ENCODE measurements at places on chromosomes 7 and 10. TPM values are rescaled to one million over a fixed set of nuclear protein-coding genes. Genes with fewer than 3 reads are reported as not detected.
A peak's percentile ranks its signal among the peaks of the same experiment; 100 is the strongest.

GRCh38 chr7:90580051-90580450 lies 16.1 kb upstream of the CDK14 start:
- H3K36me3 ChIP-seq, result no peaks in the 10 kb centered on the region
- H3K27ac ChIP-seq, result no peak overlapping the region
- no peak for DNase-seq
- no peak overlapping the region for H3K4me3 ChIP-seq

- H3K27ac ChIP-seq, result no peak overlapping the region
- no peaks in the 10 kb centered on the region for H3K4me1 ChIP-seq
- H3K36me3 ChIP-seq, result 0 out of 2 replicates have a peak, but pooled peaks cover 4% of the 10 kb centered on the region
- no peak overlapping the region for H3K4me3 ChIP-seq
- no peaks in the 10 kb centered on the region for H3K27me3 ChIP-seq
- DNase-seq, result no peak
Observed at GRCh38 chr7:65382452-65382851, 8.8 kb downstream of the ZNF92 start.

- H3K27ac ChIP-seq, result no peak overlapping the region
- no peaks in the 10 kb centered on the region for H3K36me3 ChIP-seq
- no peaks in the 10 kb centered on the region for H3K4me1 ChIP-seq
- DNase-seq, result no peak
Observed at GRCh38 chr7:12757443-12757842, 70.0 kb downstream of the ARL4A start.

- DNase-seq, result no peak
- no peaks in the 10 kb centered on the region for H3K4me1 ChIP-seq
- no peaks in the 10 kb centered on the region for H3K36me3 ChIP-seq
- H3K27ac ChIP-seq, result no peak overlapping the region
- H3K4me3 ChIP-seq, result no peak overlapping the region
Observed at GRCh38 chr7:139822855-139823254, 6.2 kb upstream of the TBXAS1 start.

- H3K27ac ChIP-seq, result no peak overlapping the region
- no peak for DNase-seq
- no peak overlapping the region for H3K4me3 ChIP-seq
- H3K4me1 ChIP-seq, result no peaks in the 10 kb centered on the region
- no peaks in the 10 kb centered on the region for H3K36me3 ChIP-seq
- H3K27me3 ChIP-seq, result no peaks in the 10 kb centered on the region
Observed at GRCh38 chr10:53909791-53910190, 891.2 kb downstream of the PCDH15 start.

- H3K36me3 ChIP-seq, result no peaks in the 10 kb centered on the region
- no peaks in the 10 kb centered on the region for H3K27me3 ChIP-seq
- H3K4me1 ChIP-seq, result no peaks in the 10 kb centered on the region
- H3K27ac ChIP-seq, result no peak overlapping the region
Observed at GRCh38 chr10:62581351-62581750, 207.2 kb downstream of the ZNF365 start.

GRCh38 chr7:4951903-4952636 lies 6.9 kb downstream of the MMD2 start:
- H3K27ac ChIP-seq, result no peak overlapping the region
- no peak for DNase-seq
- H3K4me1 ChIP-seq, result no peaks in the 10 kb centered on the region
- H3K36me3 ChIP-seq, result no peaks in the 10 kb centered on the region
- no peak overlapping the region for H3K4me3 ChIP-seq

GRCh38 chr7:3043544-3044371 lies at the start of gene CARD11:
CARD11 (minus strand) TSS chr7:3043867; CDS start chr7:2958506, 85,361 bp downstream.
- no peaks in the 10 kb centered on the region for H3K36me3 ChIP-seq
- DNase-seq, result peak; percentile 48
- peak within 1 kb of the TSS; percentile 56 for H3K27ac ChIP-seq

DNA sequence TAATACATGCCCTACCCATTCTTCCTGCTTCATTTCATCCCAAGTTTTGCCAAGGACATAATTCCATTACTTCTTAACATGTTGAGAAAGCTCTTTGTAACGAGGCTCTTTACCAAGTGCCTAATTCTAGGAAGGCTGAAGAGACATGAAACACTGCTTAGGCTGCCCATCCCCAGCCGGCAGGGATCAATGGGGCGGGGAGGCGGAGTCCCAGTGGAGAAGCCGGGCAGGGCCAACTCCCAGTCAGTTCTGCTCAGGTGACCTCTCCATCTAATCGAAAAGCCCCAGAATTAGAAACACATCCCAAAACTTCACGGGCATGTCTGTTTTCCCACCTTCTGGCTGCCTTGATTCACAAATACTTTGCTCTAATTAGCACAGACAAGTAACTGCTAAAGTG lies 89.5 kb upstream of the LYZL1 start:
- H3K27ac ChIP-seq, result no peak overlapping the region
- no peaks in the 10 kb centered on the region for H3K27me3 ChIP-seq
- no peak overlapping the region for H3K4me3 ChIP-seq
- H3K36me3 ChIP-seq, result no peaks in the 10 kb centered on the region
- no peak for DNase-seq

DNA sequence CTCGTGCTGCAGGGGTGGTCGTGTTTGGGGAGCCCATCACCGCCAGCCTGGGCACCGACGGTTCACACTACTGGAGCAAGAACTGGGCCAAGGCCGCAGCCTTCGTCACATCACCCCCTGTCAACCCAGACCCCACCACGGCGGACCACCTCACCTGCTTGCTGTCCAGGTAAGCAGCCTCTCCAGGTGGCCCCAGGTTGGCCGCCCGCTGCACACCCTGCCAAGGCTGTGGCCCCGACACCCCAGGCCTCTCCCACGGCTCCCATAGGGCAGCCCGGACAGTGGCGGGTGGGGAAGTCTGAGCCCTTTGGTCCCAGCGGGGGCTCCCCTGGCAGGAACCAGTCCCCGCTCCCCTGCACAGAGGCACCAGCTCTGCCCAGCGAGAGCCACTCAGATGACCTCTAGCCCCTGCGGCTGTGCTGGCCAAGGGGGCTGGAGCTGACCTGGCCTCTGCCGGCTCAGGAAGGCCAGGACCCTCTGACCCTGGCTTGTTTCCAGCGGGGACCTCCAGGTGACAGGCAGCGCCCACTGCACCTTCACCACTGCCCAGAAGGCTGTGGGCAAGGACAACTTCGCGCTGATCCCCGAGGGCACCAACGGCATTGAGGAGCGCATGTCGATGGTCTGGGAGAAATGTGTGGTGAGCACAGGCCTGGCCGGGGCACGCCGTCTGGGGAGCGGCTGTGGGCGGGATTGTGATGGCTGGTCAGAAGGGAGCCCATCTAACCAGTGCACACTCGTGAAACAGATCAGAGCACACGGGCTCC lies 13.8 kb downstream of the DPYSL4 start:
- no peaks in the 10 kb centered on the region for H3K4me1 ChIP-seq
- no peaks in the 10 kb centered on the region for H3K27me3 ChIP-seq
- DNase-seq, result no peak
- no peak overlapping the region for H3K27ac ChIP-seq
- H3K4me3 ChIP-seq, result no peak overlapping the region

DNA sequence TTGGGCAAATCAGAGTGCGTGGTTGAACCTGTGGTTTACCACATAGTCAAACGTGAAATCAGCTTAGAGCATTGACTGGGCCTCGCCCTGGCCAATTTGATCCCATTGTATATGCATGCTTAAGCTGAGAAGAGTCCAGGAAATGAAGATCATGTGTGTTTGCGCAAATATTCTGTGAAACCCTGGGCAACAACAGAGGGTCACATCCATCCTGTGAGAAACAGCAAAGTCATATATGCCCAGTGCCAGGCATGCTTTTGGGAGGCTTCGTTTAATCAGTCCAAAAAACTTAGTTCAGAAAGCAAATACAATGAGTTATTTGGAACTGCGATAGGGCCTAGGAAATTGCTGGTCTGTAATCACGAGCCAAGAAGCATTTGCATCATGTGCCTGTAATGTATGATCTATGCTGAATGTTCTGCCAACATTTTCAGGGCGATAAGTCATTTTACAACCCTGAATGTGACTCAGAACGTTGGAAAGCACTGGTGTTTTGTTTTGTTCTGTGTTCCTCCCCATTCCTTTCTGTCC lies 412.1 kb upstream of the CELF2 start:
- H3K4me1 ChIP-seq, result no peaks in the 10 kb centered on the region
- H3K27ac ChIP-seq, result no peak overlapping the region
- H3K27me3 ChIP-seq, result peaks cover 18% of the 10 kb centered on the region

DNA sequence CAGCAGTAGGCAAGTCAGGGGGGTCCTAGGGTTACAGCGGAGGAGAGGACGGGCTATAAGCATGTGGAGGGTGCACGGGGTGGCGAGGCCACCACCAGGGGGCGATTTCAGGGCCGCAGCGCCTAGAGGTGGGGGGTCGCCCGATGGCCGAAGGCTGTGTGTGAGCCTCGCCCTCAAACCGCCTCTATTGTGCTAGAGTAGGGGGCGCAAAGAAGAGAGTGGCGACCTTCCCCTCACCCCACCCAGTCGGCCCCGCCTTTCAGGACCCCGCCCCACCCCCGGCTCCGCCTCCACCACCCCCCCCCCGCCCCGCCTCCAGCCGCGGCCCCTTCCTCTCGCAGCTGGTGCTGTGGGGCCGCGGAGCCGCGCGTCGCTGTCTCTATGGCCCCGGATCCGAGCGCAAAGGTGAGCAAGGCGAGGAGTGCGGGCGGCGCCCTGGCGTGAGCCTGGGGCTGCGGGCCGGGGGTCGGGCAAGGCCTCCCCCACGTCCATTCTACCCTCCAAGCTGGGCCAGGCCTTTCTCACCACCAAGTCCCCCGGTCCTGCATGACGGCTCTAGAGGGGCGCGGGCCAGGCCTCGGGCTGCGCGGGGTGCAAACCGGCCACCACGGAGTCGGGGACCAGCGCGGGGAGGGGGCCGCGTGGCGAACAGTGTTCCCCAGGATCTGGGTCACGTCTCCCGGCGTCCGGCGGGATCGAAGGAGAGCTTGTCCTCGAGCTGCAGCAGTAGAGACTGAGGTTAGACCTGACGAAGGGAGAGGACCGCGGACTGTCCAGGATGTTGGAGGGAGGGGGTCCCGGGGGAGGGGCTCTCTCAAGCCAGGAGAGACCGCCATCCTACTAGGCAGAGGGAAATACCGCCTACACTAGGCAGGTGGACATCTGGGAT lies at the start of gene SEMA4G:
Gene SEMA4G, plus strand, starts transcription at position 318 of the 889 bp plus-strand sequence. CDS start 3,409 bp downstream, outside the sequence.
- H3K4me3 ChIP-seq, result no peak within 1 kb of the TSS
- no peaks in the 10 kb centered on the region for H3K27me3 ChIP-seq
- no peaks in the 10 kb centered on the region for H3K4me1 ChIP-seq
- no peak for DNase-seq
- no peak within 1 kb of the TSS for H3K27ac ChIP-seq

DNA sequence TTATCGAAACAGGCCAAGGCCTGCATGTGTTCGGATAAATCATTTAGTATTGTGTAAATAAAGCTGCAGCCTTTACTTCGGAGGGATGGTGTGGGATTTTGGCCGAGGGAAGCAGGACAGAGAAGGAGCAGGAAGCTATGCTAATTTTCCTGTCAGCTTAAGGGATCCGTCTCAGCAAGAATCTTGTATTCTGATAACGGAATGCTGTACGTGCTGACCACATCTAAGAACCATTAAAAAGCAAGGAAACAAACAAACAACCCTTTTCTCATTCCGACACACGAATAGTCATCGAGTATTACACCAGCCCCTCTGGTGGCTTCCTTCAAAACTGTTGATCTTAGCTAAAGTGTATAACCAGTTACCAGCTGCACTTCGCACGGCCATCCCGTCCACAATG lies 133.2 kb upstream of the TCF7L2 start:
- H3K4me3 ChIP-seq, result no peak overlapping the region
- no peak for DNase-seq
- H3K36me3 ChIP-seq, result no peaks in the 10 kb centered on the region
- no peaks in the 10 kb centered on the region for H3K27me3 ChIP-seq
- H3K27ac ChIP-seq, result no peak overlapping the region

GRCh38 chr10:130333185-130333584 lies 197.0 kb downstream of the GLRX3 start:
- H3K27me3 ChIP-seq, result no peaks in the 10 kb centered on the region
- DNase-seq, result no peak

DNA sequence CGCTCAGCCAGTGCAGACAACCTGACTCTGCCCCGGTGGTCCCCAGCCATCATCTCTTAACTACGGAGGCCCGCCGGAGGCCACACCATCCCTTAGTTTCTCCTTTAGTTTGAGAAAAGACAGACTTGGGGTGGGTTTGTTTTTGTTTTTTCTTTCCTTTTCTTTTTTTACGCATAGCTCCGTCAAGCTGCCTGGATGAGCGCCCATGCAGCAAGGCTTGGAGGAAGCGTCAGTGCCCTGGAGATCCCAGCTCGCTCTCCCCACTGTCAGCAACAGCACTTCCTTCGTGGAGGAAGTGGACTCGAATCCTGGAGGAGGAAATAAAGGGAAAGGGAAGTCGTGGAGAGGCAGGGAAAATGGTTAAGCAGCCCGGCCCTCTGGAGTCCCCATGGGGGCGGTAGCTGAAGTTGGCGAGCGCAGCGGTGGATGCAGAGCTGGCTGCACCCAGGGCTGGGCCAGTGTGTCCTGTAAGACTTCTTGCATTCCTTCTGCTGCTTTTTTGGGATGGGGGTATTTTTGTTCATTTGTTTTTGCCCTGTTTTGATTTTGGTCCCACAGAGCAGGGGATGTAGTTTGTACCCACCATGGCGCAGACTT lies 35.9 kb upstream of the GJD4 start:
- no peak for DNase-seq
- no peaks in the 10 kb centered on the region for H3K4me1 ChIP-seq
- H3K27ac ChIP-seq, result no peak overlapping the region
- H3K4me3 ChIP-seq, result no peak overlapping the region
- H3K36me3 ChIP-seq, result no peaks in the 10 kb centered on the region
- H3K27me3 ChIP-seq, result no peaks in the 10 kb centered on the region

GRCh38 chr7:5414916-5415315 lies 8.7 kb downstream of the TNRC18 start:
- H3K27ac ChIP-seq, result no peak overlapping the region
- H3K4me1 ChIP-seq, result peaks cover 38% of the 10 kb centered on the region
- DNase-seq, result no peak
- H3K36me3 ChIP-seq, result peaks cover 6% of the 10 kb centered on the region

DNA sequence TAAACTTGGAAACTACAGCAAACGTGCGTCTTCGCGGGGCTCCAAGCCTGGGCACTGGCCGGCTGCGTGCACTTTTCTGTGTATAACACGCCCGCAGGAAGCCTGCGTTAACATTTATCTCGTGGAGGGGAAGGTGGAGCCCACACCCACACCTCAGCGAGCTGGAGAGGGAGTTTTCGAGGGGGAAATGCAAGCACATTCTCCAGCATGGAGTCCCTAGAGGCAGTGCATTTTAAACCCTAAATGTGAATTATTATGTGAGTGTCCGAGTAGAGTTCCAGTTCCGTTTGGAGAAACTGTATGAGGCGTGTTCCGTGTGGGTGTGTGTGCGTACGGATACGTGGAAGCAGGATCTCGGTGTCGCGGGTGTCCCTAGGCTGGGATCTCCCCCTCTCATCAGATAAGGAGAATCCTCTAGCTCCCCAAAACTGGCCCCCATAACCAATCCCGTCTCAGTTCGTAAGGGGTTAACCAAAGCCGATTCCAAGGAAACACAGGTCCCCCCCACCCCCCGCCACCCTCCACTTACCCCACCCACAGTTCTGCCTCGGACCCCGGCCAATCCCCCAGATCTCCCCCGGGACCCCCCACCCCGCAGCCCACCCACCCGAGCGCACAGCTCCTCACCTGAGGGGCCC lies 403 bp downstream of the CDK6 start:
- no peaks in the 10 kb centered on the region for H3K27me3 ChIP-seq
- H3K27ac ChIP-seq, result peak overlapping the region; percentile 77
- peaks cover 15% of the 10 kb centered on the region for H3K36me3 ChIP-seq
- peak overlapping the region; percentile 94 for H3K4me3 ChIP-seq

GIMAP5 gene
- total RNA-seq, result not detected

CPA2 gene
- not detected for total RNA-seq

CHRM2 gene
- total RNA-seq, result 0.17 TPM

SORCS3 gene
- total RNA-seq, result not detected

HYAL4 gene
- not detected for total RNA-seq
